NCI-H2107 (cell line): ENCODE measurements at places on chromosomes 1 and 21.

DNA sequence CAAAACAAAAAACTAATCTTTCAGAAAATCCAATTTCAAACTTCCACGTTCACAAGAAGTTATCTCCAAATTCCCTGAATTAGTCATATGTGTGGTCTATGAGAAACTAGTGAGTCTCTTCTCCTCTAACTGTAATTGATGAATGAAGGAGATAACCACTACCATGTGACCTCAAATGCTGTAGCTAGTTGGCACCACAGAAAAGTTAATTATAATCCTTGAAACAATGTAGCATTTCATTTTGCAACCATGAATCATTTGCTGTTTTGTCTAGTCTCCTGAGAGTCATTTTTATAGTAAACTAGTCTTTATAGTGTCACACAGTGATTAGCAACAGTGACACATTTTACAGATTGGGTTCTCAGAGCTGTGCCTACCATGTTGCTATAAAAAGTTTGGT lies 287.5 kb downstream of the LRRIQ3 start:
- no peak for DNase-seq

GRCh38 chr1:227887697-227888403 lies 59.9 kb downstream of the WNT9A start:
- no peak for DNase-seq

- no peak for DNase-seq
Observed at GRCh38 chr1:89146721-89147120, 20.8 kb upstream of the GBP2 start.

DNA sequence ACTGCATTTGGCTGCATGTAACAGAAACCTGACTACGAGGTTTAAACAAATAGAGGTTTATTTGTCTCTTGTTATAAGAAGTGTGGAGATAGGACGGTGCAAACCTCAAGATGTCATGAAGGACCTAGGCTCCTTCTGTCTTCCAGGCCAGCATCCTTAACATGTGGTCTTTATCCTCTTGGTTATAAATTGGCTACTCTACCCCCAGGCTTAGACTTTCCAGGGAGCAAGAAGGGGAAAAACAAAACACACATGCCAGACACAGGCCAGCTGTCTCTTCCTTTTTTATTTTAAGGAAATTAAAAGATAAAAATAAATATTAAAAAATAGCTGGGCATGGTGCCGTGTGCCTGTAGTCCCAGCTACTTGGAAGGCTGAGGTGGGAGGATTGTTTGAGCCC lies 51.3 kb upstream of the PRELP start:
- DNase-seq = no peak

DNA sequence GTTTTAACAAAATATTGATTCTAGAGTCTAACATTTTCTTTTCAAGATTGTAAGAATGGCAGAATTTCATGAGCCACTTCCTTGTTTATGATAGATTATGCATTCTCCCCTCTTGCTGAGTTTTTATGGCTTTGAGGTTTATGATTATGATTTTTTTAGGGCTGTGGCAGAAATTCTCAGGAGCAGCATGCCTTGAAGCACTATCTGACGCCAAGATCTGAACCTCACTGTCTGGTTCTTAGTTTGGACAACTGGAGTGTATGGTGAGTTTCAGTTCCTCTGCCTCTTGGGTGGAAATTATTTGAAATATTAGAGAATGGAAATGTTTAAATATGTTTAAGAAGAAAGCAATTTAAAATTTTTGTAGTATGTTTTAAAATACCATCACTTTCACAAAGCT lies 10.2 kb downstream of the USP16 start:
- no peak for DNase-seq

GRCh38 chr1:92096317-92096716 lies 16.2 kb downstream of the BTBD8 start:
- no peak for DNase-seq

- DNase-seq = no peak
Observed at GRCh38 chr1:159014003-159014571, 4.4 kb downstream of the IFI16 start.

DNA sequence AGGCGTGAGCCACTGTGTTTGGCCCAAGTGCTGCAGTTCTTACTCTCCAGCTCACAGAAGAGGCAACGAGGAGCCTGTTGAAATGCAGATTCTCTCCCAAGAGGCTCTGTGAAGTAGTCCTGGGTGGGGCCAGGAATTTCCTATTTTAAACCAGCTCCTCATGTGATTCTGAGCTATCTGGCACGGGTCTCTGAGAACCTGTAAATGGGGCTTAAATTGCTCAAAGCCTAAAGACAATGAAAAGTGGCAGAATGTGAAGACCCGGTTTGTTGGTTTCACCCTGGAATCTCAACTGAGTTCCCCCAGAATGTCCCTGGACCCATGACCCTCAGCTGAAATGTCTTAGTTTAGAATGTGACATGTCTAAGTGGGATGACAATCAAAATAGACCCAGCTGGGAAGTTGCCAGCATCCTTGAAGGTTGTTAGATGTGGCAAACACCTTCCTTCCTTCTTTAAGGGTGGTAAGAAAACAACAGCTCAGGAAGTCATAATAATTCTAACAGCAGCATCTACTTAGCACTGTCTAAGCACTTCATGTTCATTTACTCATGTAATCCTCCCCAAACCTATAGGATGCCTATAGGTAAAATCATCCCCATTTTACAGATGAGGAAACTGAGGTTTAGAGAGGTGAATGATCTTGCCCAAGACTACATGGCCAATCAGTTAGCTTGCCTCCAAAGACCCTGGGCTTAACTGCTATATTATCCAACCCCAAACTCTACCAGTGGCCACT lies 20.9 kb upstream of the ATP5PO start:
- no peak for DNase-seq

- no peak for DNase-seq
Observed at GRCh38 chr1:220788900-220789299, 2.2 kb downstream of the MTARC1 start.

DNA sequence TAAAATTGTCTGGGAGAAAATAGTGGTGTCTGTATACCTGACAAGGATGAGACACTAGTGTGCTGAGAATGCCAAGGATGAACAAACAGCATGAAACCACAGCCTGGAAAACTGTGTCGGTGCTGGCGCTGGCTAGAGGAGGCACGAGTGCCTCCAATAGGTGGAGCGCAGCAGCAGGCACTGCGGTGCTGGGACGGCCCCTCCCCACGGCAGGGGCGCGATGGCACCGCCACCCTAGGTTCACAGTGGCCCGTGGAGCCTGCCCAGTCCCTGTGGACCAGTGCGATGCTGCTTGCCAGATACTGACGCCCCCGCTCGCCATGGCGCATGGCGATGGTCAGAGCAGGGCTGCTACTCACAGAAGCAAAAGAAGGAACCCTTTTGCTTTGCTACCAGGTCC lies 6.8 kb downstream of the CFAP410 start:
- DNase-seq = no peak

- DNase-seq = no peak
Observed at GRCh38 chr1:24018611-24019580, 38.8 kb upstream of the SRSF10 start.

GRCh38 chr1:67300561-67300960 lies 7.1 kb upstream of the IL12RB2 start:
- no peak for DNase-seq
